ENCODE measurements at places on chromosomes 16 and 17.

- DNase-seq, result no peak
Measured at GRCh38 chr16:15054357-15055140, 1.3 kb downstream of the NTAN1 start.

DNA sequence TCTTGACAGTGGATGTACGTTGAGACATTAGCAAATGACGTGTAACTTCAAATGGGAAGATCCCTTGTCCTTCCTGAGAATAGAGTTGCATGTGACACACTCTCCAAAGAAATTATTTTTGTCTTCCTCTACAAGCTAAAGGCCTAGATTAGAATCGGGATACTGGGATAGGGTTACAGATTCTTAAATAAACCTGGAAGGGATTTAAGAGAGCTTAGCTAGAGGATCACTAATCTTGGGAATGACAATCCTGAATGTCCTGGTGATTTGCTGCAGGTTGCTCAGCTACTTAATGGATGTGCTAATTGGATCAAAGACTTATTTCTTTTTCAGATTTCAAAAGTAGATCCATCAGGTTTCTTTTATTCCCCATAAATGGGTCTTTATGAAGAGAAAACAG is 101.9 kb downstream of the KCNJ2 start:
- DNase-seq, result no peak

GRCh38 chr17:33858682-33859081 is 396.4 kb upstream of the CCL2 start:
- DNase-seq, result no peak

DNA sequence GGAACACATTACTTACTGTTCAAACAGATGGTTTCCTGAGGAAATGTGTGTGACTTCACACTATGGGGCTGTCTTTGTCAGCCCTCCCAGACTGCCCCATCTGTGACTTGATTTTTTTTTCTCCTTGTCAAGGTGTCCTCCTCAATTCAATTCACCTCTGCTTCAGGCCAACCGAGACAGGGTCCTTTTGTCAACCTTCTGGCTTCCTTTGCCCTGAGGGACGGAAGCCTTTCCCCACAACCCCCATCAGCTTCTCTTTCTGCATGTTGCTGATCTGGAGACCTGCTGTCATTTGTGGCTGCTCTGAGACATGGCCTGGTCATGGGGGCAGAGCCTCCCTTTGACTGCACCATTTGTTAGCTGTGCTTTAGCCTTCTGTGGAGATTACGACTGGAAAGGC is 21.3 kb upstream of the RGS9 start:
- no peak for DNase-seq

GRCh38 chr17:70473049-70473448 is 303.7 kb downstream of the KCNJ2 start:
- DNase-seq, result no peak
